T47D (cell line): ENCODE measurements at places on chromosomes 4 and X.

DNA sequence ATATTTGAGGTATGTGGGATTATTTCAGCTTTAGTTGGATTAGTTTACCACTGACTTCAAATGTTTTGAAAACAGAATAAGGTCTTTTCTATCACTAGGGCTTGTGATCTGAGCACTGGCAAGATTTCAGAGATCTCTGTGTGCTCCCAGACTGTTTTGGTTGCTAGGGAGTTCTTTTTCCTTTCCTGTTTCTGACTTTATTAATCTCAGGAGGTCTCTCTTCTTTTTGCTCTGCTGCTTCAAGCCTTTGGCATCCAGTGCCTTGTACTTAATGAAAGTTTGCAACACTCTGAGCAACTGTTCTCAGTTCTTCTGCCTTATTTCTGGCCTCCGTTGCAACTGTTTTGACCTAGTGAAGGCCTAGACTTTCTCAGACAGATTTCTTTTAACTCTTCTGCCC lies 32.1 kb upstream of the PAQR3 start:
- DNase-seq: no peak

GRCh38 chr4:179597301-179597700 lies 2155.1 kb upstream of the AGA start:
- DNase-seq: no peak

- DNase-seq: no peak
These were observed 426.4 kb downstream of the PDGFC start for GRCh38 chr4:156545003-156545785.

DNA sequence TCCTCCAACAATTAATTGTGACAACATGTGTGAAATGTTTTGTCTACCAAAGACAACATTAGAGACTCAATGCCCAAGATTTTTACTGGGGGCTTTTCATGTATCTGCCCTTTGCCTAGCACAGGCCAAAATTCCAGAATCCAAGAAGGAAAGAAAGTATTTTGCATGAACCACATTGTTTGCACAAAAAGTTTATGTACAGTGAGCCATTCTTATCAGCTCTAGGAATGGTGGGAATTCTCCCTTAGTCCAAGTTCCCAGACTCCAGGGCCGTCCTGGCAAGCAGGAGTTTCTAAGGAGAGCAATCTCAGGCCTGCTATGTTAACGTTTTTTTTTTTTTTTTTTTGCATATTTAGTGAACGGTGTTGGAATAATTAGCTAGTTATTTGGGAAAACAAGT lies 21.6 kb downstream of the GPRASP1 start:
- no peak for DNase-seq

DNA sequence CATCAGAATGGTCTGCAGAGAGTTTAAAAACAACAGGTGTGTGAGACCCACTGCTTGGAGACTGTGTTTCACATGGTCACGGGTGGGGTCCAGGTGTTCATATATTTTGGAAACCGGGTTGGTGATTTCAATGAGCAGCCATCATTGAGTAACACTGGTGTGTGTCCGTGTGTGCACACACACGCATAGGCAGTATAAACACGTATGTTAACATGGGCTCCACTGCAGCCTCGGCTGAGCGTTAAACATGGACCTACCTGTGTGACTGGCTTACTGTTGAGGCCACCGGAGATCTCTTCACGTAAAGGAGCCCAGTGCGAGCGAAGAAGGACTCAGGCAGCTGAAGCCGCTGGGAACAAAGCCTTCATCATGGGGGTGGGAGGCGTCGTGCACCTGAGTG lies 56.9 kb upstream of the TLR3 start:
- DNase-seq: no peak

DNA sequence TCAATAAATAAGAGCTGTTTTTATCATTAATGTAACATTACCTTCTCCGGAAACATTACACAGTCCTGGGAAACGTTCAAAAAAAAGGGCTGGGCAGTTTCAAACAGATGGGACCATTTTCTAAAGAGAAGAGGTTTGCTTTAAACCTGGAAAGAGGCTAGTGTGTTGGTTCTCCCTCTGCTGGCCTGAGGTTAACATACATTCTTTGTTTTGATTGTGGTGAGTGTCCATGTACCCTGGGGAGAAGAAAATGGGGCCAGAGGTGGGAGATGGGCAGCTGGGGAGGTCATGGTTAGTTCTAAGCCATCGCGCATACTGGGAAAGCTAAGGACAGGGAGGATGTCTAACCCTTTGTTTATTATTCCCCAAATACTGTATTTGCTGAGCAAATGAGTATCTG lies 194.7 kb downstream of the CPEB2 start:
- DNase-seq: peak; percentile 7

DNA sequence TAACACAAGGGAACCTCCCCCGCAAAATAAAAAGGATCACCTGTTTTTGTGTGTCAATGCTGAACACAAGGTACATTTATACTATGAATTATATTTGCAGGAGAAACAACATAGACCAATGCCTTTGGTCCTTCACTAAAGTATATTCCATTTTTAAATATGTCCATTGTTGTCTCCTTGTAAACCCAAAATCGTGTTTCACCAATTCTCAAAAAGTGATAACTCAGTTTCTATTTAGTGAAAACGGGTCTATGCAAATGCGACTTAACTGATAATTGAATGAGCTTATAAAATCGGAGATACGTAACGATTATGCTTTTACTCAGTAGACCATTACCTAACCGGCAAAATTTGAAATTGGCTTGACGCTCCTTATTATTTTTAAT lies 2.1 kb downstream of the BRWD3 start:
- no peak for DNase-seq

DNA sequence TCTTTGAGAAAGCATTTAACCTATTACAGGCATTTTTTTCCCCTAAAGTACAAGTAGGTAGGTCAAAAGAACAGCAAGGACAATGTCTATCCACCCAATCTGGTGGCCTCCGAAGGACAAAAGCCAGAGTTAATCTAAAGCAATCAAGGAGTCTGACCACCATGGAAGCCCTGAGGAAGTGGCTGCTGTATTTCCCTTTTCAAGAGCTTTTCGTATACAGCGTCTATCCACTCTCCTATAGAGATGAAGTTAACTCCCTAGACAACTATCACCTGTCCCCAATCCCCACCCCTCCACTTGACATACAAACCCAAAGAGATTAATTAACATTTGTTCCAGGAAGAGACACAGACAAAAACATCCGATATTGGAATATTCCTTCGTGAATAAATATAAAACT lies 85.5 kb downstream of the SNCA start:
- no peak for DNase-seq

DNA sequence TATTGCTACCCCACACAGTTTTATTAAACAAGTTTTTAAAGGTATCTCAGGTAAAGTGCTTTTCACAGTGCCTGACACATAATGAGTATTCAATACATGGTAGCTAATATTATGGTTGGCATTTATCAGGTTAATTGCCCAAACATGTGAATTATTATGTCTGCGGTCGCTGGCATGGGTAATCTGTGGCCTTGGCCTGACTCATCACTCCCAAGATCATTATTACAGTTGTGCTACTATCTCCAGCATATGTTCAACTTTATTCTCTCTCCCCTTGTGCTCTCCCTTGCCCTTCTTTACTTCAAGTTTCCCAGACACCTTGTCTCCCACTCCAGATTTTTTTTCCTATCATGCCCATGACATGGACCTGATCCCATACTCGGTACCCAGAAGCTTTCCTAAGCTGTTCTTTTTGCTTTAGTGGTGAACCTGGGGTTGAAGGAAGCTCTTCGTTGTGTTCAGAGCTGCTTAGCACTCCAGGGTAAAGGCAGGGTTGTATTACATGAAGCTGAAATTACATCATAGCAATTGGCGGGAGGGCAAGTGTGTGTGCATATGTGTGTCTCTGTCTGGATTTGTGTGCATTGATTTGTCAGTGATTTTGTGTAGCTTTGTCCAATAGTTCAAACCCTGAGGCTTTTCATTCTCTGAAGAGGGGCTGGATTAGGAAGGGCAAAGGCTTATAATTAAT lies 176.5 kb upstream of the NRK start:
- no peak for DNase-seq

- no peak for DNase-seq
These were observed 427.5 kb downstream of the BCOR start for GRCh38 chrX:39670281-39670680.

- DNase-seq: no peak
These were observed 108.7 kb upstream of the PLS3 start for GRCh38 chrX:115452251-115452650.
